NCI-H510A treated with DMSO at 0.1 percent for 48 hours (cell line): ENCODE measurements at places on chromosomes 7 and 10.

DNA sequence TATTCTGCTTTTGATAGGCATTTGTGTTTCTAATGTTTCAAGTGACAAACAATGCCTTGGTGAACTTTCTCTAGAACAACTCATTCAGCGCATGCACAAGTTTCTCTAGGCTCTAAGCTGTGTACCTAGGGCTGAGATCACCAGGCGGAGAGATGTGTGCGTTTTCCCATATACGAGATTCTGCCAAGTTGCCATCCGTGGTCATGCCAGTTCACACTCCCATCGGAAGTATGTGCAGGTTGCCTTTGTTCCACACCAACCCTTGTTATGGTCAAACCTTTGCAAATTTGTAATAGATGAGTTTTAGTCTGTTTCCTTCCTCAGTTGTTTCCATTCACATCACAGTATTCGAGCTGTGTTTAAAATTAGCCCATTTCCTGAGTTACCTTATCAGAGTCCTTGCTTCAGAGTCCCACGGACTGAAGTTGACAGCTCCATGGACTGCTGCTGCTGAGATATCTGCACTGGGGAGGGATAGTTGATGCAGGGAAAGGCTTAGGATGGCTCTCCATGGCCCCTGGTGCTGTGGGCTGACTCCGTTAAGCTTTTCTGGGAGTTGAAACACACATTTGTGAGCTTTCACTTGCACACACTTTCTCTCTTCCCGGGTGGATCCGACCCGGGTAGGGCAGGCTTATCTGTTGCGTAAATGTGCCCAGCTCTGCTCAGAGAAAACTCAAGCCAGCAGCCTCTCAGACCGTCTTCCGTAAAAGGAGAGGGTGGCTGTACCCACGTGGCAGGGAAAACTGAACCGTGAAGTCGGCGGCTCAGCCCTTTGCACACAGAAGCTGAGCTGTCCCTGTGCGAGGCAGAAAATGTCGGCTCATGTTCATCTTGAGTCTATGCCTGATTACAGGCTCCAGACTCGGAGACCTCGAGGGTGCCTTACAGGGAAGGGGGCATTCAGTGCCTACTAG lies 49.4 kb downstream of the HK1 start:
- DNase-seq, result peak; percentile 74

DNA sequence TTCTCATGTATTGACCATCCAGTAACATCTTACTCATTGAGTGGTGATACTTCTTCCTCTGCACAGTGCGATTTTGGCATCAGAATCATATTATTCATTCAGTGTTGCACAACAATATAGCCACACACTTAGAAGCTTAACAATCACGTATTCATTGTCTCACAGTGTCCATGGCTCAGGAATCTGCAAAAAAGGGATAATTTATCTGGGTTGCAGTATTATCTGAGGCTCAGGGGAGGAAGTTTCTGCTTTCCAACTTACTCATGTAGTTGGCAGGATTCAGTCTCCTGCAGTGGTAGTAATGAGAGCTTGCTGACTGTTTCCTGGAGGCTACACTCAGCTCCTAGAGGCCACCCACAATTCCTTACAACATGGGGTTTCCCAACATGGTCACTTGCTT lies 803.6 kb downstream of the SORCS1 start:
- DNase-seq, result no peak

DNA sequence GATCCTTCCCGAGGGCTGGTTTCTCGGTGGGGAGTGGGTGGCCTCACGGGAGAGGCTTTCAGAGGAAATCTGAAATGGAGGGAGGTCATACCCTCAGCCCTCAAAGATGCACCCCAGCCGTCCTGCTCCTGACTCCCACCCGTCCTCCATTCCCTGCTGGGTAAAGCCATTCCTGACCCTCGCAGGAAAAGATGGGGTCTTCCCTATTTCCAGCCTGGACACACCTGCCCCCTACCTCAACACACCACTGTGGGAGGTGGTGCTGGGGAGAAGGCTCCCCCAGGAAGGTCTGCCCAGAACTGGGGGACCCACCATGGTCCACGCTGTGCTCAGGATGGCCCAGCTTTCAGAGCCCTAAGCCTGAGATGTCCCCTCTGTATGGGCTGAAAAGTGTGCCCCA lies 86.9 kb downstream of the CHST15 start:
- no peak for DNase-seq

GRCh38 chr7:153301936-153302335 lies 542.4 kb downstream of the ACTR3B start:
- DNase-seq, result no peak

DNA sequence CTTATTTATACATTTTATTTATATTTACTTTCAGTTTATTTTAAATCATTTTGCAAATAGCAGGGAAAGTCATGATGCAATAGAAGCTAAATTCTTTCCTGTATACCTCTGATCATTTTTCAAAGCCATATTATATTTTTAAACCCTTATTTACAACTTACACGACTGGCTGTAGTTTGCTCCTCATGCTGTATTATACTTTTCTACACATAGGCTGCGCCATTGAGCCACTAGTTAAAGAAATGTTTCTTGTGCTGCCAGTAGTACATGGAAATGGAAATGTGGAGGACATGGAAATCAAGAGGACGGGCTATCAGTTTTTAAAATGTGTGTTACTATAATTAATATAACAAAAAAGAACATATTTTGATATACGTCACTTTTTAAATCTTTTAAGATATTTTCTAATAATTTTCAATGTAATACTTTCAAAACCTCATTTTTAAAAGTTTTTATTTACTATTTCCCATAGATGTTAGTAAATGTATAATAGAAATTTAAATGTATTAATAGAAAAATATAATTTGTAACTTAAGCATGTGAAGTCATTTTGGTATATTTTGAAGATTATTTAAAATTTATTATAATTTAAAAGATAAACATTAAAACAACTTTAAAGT lies 118.5 kb downstream of the VTI1A start:
- DNase-seq, result peak; percentile 88

DNA sequence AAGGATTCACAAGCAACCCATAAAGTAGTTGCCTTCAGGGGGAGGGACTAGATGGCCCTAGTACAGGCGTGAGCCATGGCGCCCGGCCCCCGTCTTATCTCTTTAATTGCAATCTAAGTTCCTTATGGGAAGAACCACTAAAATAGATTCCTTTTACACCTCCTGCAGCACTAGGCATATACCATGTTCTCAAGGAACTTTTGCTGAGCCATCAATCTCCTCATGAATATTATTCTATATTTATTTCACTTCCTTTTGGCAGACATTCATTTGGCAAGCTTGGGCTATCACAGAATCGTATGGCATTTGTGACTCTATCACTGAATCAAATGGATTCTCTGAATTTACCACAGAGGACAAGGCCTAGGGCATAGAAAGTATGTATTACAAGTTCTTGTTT lies 14.8 kb upstream of the DNAJC12 start:
- DNase-seq, result no peak

- DNase-seq, result no peak
Measured at GRCh38 chr7:107017965-107018719, 26.4 kb upstream of the PRKAR2B start.

- no peak for DNase-seq
Measured at GRCh38 chr10:119210633-119211032, 3.3 kb downstream of the GRK5 start.

- no peak for DNase-seq
Measured at GRCh38 chr10:102627736-102628293, 16.5 kb upstream of the TRIM8 start.

DNA sequence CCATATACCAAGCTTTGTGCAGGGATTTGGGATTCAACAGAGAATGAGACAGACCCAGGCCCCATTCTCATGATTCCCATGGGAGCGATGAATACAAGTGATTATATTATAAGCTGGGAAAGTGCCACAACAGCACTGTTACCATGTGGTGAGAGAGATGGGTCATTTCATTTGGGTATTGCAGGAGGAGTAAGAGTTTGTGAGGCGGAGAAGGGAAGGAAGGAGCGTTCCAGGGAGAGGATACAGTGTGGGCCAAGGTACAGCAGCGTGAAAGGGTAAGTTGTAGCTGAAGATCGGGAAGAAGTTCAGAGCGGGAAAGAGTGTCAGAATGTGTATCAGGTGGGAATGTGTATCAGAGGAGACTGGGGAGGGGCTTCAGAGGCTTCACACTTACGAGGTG lies 38.5 kb downstream of the GOLGA7B start:
- DNase-seq, result no peak

- DNase-seq, result no peak
Measured at GRCh38 chr10:13801907-13802288, 215.1 kb downstream of the PRPF18 start.

GRCh38 chr7:5525271-5526099 lies 101.9 kb upstream of the TNRC18 start:
- DNase-seq, result peak; percentile 32

DNA sequence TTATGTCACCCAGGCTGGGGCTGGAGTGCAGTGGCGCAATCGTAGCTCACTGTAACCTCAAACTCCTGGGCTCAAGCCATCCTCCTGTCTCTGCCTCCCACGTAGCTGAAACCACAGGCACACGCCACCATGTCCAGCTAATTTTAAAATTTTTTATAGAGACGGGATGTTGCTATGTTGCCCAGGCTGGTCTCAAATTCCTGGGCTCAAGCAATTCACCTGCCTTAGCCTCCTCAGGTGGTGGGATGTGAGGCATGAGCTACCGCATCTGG lies 123.2 kb upstream of the PARD3 start:
- no peak for DNase-seq

DNA sequence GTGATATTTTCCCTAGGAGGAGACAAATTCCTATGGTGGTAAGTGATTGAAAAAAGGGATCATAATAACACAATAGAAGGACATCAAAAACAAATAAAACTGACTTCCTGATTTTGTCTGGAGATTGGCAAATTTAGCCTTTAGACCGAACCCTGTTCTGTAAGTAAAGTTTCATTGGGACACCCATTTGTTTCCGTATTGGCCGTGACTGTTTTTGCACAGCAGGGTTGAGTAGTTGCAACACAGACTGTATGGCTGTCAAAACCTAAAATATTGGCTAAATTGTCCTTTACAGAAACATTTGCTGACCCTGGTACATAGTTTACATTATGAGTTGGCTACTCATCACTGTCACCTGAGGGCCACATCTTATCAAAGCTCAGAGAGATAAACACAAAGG lies 168.6 kb downstream of the PRKCQ start:
- no peak for DNase-seq

GRCh38 chr7:75599244-75599781 lies 107.2 kb downstream of the SPDYE5 start:
- no peak for DNase-seq

DNA sequence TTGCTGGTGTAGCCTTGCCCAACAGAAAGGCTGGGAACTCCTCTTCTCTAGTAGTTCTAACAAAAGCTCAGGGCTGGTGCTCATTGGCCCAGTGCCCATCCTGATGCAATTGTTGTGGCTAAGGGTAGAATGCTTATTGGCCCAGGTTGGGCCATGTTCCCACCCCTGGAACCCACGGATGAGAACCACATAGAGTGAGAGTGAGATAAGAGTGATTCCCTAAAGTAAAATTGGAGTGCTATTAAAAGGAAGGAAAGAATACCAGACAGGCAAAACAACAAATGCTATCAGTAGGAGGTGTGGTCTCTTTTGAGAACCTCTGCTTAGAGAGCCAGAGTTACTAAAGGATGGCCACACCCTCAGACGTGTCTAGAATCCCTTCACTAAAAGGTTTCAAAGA lies 49.2 kb downstream of the LGI1 start:
- DNase-seq, result no peak

DNA sequence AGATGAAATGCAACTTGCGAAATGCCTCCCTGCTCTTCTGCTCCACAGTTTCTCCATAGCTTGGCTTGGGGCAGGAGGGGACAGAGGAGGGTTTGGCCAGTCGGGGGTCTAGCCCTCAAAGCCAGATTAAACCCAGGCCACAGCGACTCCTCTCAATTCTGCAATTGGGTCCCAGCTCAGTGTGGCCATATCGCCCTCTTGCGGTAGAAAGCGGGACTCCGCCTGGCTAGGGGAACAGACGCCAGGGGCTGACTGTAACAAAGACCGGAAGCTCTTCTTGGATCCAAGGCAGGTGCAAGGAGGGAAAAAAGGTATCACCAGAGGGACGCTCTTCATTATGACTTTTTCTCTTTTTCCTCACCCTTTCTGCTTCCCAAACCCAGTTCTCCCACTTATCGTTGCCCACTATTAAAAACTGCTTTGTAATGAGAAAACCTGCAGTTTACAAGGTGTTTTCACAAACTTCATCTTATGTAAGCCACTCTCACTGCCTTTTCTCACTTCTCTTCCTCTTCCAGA lies 36.6 kb upstream of the TNPO3 start:
- DNase-seq, result peak; percentile 61

DNA sequence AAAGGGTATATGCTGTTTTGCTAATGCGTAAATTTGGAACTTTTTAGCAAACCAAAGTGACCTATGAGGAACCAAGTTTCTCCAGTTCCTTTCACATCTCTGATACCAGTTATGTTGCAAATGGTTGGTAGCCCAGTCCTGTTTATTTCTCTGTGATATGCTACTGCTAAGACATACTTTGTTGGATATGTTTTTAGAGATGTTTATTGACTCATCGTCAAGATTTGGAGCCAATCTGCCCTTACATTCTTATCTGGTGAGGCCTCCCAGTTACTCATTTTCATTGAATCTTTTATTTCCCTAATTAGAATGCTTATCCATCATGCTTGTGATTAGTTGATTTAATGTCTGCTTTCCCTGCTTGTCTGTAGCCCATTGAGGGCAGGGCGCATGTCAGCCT lies 58.9 kb downstream of the LRGUK start:
- no peak for DNase-seq

DNA sequence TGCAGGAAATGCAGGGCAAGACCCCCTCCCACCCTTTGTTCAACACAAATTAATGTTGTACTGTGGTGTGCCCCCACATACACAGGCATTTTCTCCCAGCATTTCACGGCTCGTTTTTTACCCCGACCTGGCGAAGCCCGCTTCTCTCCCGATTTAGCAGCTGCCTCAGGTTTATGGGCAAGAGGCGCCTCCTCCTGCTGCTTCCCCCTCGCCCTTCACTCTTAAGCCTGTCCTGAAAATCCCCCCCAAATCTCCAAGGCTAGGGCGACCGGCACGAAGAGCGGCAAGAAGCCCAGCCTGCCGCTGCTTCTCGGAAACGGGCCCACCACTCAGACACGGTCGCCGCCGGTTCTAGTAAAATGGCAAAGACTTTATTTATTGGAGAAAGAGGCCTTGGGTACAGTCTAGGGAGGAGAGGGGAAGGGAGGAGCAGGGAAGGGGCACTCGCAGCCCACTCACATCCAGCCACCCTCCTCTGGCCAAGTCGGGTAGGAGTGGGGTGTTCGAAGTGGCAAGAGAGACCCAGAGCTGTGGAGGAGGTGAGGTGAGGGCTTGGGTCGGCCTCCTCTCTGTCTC lies 3.3 kb downstream of the LBX1 start:
- no peak for DNase-seq

DNA sequence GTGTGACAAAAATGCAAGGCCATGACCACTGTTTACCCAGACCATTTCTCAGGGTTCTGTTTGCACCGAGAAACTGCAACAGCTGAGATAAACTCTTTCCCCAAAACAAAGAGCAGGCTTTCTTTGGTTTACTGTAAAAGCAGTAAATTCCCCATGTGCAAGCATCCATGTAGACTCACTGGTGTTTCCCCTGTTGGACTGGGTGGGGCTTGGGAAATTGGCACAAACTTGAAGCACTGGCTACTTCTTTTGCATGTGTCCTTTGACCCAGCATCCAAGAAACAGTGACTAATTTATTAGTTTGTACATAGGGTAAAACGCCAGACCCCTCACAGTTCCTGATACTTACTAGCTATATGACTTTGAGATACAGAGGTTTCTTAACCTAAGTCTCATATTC lies 12.3 kb downstream of the IQUB start:
- DNase-seq, result no peak
